ENCODE measurements at places on chromosomes 11 and 22. TPM values are rescaled to one million over a fixed set of nuclear protein-coding genes. Genes with fewer than 3 reads are reported as not detected.

DNA sequence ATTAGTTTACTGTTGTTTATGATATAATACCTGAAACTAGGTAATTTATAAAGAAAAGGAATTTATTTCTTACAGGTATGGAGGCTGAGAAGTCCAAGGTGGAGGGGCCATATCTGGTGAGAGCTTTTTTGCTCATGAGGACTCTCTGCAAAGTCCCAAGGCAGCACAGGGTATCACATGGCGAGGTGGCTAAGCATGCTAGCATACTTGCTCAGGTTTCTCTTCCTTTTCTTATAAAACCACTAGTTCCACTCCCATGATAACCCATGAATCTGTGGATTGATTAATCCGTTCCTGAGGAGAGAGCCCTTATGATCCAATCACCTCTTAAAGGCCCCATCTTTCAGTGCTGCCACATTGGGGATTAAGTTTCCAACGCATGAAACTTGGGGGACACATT lies 82.7 kb downstream of the PHF21A start:
- H3K36me3 ChIP-seq, result no peaks in the 10 kb centered on the region
- DNase-seq, result no peak
- H3K4me1 ChIP-seq, result peaks cover 10% of the 10 kb centered on the region
- H3K27ac ChIP-seq, result no peak overlapping the region
- no peak overlapping the region for H3K4me3 ChIP-seq
- no peaks in the 10 kb centered on the region for H3K27me3 ChIP-seq

DNA sequence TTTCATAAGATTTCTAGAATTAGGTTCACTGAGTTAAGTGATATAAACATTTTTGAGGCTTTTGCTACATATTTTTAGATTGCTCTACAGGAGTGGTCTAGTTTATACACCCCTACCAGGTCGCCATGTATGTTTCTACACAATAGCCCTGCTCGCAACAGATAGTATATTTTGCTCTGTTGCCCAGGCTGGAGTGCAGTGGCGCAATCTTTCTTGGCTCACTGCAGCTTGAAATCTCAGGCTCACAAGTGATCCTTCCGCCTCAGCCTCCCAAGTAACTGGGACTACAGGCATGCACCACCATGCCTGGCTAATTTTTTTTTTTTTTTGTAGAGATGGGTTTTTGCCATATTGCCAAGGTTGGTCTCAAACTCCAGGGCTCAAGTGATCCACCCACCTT lies 10.4 kb downstream of the ZNRF3 start:
- peaks cover 15% of the 10 kb centered on the region for H3K27me3 ChIP-seq
- no peak for DNase-seq
- no peak overlapping the region for H3K4me3 ChIP-seq
- H3K27ac ChIP-seq, result no peak overlapping the region
- H3K4me1 ChIP-seq, result no peaks in the 10 kb centered on the region

- H3K4me1 ChIP-seq, result peaks cover 51% of the 10 kb centered on the region
- H3K27ac ChIP-seq, result peak overlapping the region; percentile 96
- H3K27me3 ChIP-seq, result no peaks in the 10 kb centered on the region
- H3K4me3 ChIP-seq, result peak overlapping the region; percentile 97
- no peak for DNase-seq
Observed at GRCh38 chr11:117230999-117231841, 653 bp downstream of the PCSK7 start.

DNA sequence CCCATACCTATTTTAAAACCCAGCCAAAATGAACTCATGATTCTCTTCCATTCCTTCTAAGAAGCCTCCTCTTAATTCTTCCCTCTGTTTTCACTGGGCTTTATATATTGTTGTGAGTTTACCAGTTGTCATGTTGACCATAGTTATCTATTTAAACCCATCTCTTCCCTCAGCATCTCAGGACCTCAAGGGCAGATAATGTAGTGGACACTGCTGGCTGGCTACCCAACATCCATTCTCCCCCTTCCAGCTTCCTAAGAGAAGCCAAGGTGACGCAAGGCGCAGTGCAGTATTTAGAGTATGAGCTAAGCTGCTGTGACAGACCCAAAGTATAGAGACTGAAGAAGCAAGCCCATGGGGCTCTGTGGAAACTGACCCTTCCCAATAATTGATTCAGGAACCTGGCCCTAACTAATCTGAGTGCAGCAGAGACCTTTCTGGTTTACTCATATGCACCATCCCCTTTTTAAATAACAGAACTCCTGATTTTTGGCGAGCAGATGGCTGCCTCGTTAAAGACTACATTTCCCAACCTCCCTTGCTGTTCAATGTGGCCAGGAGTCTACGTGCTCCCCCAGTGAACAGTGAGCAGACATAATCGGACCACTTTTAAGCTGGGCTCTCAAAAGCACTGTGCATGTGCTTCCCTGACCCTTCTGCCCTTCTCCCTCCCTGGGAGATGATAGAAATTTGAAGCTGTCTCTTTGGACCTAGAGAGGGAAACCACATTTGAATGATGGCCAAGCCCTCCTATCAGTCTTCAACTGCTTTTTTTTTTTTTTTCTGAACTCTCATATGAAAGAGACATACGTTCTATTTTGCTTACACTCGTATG lies 28.1 kb upstream of the CREB3L1 start:
- DNase-seq, result no peak
- H3K4me1 ChIP-seq, result no peaks in the 10 kb centered on the region

DNA sequence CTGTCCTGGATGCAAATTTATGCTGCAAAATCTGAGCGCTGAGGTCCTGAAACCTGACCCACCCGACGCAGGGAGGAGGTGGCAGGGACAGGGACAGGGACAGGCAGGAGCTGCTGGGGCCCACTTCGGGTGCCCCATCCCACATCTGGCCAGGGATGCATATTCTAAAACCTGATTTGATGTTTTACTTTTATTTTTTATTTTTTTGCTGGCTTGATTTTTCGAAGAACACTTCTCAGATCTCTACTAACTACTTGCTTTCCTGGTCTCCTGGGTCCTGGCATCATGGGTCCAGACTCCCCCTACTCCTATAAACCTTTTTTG lies 652 bp upstream of the PVALB start:
- DNase-seq, result no peak
- H3K36me3 ChIP-seq, result no peaks in the 10 kb centered on the region
- H3K27ac ChIP-seq, result no peak overlapping the region
- no peak overlapping the region for H3K4me3 ChIP-seq
- H3K27me3 ChIP-seq, result peaks cover 54% of the 10 kb centered on the region

DNA sequence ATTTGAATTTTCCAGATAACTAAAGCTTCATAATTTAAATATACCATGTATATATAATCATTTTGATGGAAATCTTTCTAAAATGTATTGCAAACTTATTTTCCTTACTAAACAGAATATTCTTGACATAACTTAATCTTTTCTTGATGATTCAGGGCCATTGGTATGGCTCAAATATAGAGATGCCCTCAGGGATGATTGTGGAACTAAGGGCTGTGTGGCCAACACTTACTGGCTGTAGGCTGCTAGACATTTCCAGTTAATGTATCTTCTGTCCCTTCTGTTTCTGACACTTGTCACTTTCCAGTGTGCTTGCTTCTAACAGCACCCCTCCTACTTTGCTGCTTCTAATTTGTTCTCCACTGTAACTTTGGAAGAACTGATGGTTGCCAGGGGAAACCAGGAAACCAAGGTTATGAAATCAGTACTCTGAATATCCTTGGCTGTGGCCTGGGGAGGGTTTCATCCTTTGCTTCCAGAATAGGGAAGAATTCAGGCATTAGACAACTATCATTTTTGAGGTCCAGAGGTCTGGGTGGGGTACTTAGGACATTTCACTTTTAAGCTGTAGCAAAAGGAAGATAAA lies 697.2 kb downstream of the ETS1 start:
- H3K27ac ChIP-seq, result no peak overlapping the region
- H3K36me3 ChIP-seq, result peaks cover 7% of the 10 kb centered on the region
- DNase-seq, result no peak
- H3K4me1 ChIP-seq, result no peaks in the 10 kb centered on the region
- H3K27me3 ChIP-seq, result peaks cover 20% of the 10 kb centered on the region

- no peak overlapping the region for H3K27ac ChIP-seq
- no peaks in the 10 kb centered on the region for H3K27me3 ChIP-seq
- no peak overlapping the region for H3K4me3 ChIP-seq
- H3K4me1 ChIP-seq, result peaks cover 49% of the 10 kb centered on the region
- H3K36me3 ChIP-seq, result peaks cover 21% of the 10 kb centered on the region
Observed at GRCh38 chr11:130115218-130115617, 44.4 kb upstream of the ST14 start.

- H3K36me3 ChIP-seq, result no peaks in the 10 kb centered on the region
- DNase-seq, result peak; percentile 28
- peaks cover 20% of the 10 kb centered on the region for H3K27me3 ChIP-seq
- no peak overlapping the region for H3K4me3 ChIP-seq
- H3K4me1 ChIP-seq, result no peaks in the 10 kb centered on the region
- H3K27ac ChIP-seq, result no peak overlapping the region
Observed at GRCh38 chr22:44575381-44576268, 77.6 kb upstream of the RTL6 start.

DNA sequence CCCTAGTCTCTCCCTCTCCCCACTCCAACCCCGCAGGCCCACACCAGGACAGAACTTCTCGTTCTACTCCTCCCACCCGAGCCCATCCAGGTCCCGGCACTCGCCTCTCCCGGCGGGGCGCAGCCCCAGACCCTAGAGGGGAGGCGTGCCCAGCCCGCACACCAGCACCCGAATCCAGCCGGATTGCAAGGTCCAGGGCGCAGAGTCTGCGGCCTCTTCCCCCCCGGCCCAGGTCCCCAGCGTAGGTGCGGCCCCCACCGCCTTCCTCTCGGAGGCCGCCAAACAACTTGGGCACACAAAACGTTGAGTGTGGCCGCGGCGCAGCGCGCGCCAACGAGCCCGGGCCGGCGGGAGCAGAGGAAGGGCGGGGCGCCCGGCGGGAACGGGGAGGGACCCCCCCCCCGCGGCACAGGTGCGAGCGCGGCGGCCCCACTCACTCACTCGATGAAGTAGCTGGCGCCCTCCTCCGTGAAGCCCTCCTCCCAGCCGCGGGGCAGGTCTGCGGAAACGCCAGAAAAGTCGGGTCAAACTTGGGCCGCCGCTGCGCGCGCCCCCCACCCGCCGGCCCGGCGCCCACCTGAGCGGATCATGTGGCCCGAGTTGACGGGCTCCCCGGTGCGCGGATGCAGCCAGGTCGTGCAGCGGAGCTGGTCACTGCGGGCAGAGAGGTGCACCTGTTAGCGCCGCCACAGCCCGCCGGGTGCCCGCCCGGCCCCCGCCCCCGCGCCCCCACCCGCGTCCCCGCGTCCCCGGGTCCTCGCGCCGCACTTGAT lies 480 bp downstream of the PLEKHA7 start:
- peaks cover 16% of the 10 kb centered on the region for H3K27me3 ChIP-seq
- no peak overlapping the region for H3K4me3 ChIP-seq
- H3K4me1 ChIP-seq, result peaks cover 7% of the 10 kb centered on the region
- no peak for DNase-seq
- H3K36me3 ChIP-seq, result peaks cover 4% of the 10 kb centered on the region
- no peak overlapping the region for H3K27ac ChIP-seq

- no peak for DNase-seq
- peaks cover 79% of the 10 kb centered on the region for H3K4me1 ChIP-seq
- H3K27me3 ChIP-seq, result no peaks in the 10 kb centered on the region
- H3K27ac ChIP-seq, result peak overlapping the region; percentile 99
- peak overlapping the region; percentile 94 for H3K4me3 ChIP-seq
Observed at GRCh38 chr11:128731041-128731663, 37.3 kb downstream of the FLI1 start.

- no peaks in the 10 kb centered on the region for H3K36me3 ChIP-seq
- peaks cover 4% of the 10 kb centered on the region for H3K4me1 ChIP-seq
- H3K4me3 ChIP-seq, result no peak overlapping the region
- no peak for DNase-seq
- no peak overlapping the region for H3K27ac ChIP-seq
Observed at GRCh38 chr22:40659166-40659565, 20.1 kb upstream of the MCHR1 start.

GRCh38 chr22:48052621-48052890 lies 1290.1 kb downstream of the TBC1D22A start:
- H3K36me3 ChIP-seq, result no peaks in the 10 kb centered on the region
- H3K27ac ChIP-seq, result no peak overlapping the region
- H3K4me3 ChIP-seq, result no peak overlapping the region
- no peak for DNase-seq

GRCh38 chr11:12809864-12810567 lies 135.8 kb downstream of the TEAD1 start:
- H3K4me3 ChIP-seq, result no peak overlapping the region
- no peak overlapping the region for H3K27ac ChIP-seq
- no peak for DNase-seq
- peaks cover 3% of the 10 kb centered on the region for H3K4me1 ChIP-seq
- no peaks in the 10 kb centered on the region for H3K36me3 ChIP-seq
- H3K27me3 ChIP-seq, result peaks cover 33% of the 10 kb centered on the region

DNA sequence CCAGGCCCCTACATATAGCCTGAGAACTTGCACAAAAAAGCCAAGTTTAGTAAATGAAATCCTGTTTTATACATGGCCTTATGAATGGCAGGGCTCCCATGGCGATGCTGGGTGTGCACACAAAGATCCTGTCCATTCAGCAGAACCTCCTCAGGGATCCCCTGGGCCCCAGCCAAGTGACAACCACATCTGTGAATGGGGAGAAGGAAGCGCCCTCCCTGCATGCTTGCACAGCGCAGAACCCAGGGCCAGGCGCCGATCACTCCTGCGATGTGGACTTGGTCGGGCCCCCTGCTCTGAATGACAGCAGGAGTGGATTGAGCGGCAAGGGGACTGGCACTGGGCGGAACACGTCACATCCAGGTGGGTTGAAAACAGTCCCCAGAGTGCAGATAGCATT lies 4.5 kb upstream of the CDC42EP2 start:
- H3K4me1 ChIP-seq, result peaks cover 3% of the 10 kb centered on the region
- no peak for DNase-seq
- no peak overlapping the region for H3K4me3 ChIP-seq
- no peak overlapping the region for H3K27ac ChIP-seq

DNA sequence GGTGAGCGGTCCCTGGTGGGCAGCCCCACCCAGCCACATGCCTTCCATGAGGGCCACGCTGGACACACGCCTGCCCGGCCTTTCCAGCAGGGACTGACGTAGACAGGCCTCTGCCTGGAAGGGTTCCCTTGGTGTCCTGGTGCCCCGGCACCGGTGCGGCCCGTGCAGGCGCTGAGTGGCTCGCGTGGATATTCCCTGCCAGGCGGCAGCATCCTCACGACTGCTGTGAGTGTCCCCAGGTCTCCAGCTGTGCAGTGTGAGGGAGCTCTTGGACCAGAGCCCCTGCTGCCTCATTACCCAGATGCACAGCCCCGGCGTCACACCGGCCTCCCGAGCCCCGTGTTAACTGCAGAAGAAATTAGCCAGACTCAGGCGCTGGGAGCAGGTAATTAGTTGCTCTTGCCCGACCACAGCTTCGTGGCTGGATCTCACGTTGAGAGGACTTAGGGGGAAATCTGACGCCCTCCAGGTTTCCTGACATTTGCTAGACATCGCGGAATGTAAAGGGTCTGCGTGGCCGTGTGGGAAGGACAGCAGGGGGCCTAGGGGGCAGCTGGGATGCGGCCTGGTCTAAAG lies 1196.3 kb downstream of the BRD1 start:
- H3K27me3 ChIP-seq, result no peaks in the 10 kb centered on the region
- no peak overlapping the region for H3K27ac ChIP-seq
- no peak overlapping the region for H3K4me3 ChIP-seq
- no peaks in the 10 kb centered on the region for H3K36me3 ChIP-seq

- no peaks in the 10 kb centered on the region for H3K4me1 ChIP-seq
- H3K4me3 ChIP-seq, result no peak overlapping the region
- no peak overlapping the region for H3K27ac ChIP-seq
- no peak for DNase-seq
- H3K27me3 ChIP-seq, result no peaks in the 10 kb centered on the region
Observed at GRCh38 chr11:109089144-109089543, 332.8 kb upstream of the C11orf87 start.

The ZNF143 gene
- 32.1 TPM for total RNA-seq

The KBTBD3 gene
- total RNA-seq, result 2.5 TPM

The LRRC32 gene
- 0.08 TPM for total RNA-seq

The UCP2 gene
- total RNA-seq, result 333 TPM

The PKDREJ gene
- total RNA-seq, result not detected

The OR10A5 gene
- total RNA-seq, result not detected

The TNRC6B gene
- total RNA-seq, result 43.6 TPM

The IGF2 gene
- 0.17 TPM for total RNA-seq

The OR5A1 gene
- total RNA-seq, result not detected

The OR10D3 gene
- total RNA-seq, result not detected
